ENCODE measurements at places on chromosomes 7 and 10. TPM values are rescaled to one million over a fixed set of nuclear protein-coding genes. Genes with fewer than 3 reads are reported as not detected.

GPAM gene
- 27.2 TPM for total RNA-seq

NXPH1 gene
- not detected for total RNA-seq

MTURN gene
- 39.4 TPM for total RNA-seq

TMEM178B gene
- 0.18 TPM for total RNA-seq

Data from lower lobe of right lung (tissue), 2 donors.